ENCODE measurements at places on chromosomes 5 and 9.

GRCh38 chr9:130597228-130597627 is 17.9 kb downstream of the FUBP3 start:
- no peak for DNase-seq

DNA sequence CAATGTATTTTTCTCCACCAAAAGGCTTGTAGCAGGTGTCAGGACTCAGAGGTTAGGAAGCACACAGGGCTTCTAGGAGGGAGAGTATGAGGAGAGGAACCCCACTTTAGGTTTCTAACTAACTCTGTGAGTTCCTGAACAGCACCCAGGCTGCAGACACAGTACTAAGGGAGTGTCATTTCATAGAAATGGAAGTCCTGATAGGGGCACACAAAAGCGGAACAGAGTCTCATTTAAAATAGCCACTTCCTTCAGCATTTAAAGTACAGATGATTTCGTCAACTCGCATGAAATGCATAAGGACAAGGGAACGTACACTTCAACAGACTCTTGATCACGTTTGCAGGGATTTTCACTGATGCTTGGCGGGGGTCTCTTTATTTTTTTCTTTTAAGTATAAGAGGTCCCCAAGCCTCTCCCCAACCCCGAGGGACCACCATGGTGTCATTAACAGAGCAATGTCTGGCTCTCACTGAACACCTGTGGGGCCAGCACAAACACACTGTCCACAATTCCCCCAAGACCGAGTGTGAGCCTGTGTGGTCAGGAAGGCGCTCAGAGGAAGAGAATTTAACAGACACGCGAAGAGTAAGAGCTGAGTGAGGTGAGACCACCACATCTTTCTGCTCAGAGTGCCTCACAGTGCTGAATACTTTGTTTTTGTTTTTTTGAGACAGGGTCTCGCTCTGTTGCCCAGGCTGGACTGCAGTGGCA is 82.3 kb downstream of the SECISBP2 start:
- DNase-seq = no peak

DNA sequence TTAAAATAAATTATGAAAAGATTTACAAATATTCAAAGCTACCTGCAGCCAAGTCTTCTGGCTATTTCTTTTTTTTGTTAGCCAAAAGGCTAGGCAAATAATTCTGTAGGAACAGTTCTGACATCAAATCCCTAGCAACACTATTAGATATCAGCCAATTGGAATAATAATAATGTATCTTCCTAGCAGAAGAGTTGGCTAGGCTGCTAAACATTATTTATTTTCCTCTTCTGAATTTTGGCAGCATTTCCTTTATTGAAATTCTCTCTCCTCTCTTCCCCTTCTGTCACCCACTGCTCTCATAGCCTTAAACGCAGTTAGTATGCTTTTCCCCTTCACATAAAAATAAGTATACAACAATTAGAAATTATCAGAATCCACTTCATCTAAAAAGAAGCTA is 42.6 kb downstream of the ZDHHC21 start:
- no peak for DNase-seq

DNA sequence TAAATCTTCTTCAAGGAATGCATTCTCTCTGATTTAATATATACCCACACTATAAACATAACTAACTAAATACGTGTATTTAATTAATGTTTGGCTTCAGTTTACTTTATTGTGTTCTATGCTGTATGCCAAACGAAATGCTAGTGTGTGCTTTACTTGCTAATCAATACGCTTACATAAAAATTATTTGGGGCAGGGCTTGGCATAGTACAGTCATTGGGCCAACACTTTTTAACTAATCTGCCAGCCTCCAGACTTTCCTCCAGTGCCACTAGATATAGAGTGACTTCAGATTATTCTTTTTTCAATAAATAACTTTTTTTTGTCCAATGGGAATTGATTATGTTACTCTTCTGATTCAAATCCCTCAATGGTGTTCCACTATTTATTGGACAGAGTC is 8.7 kb upstream of the CARNMT1 start:
- no peak for DNase-seq

GRCh38 chr9:106310782-106311181 is 552.2 kb upstream of the ZNF462 start:
- DNase-seq = no peak

GRCh38 chr5:81183811-81184748 is 49.0 kb upstream of the CKMT2 start:
- DNase-seq = no peak

- no peak for DNase-seq
These were observed 608.7 kb downstream of the ISL1 start for GRCh38 chr5:51991940-51992339.

GRCh38 chr9:130490981-130491380 is 46.2 kb downstream of the ASS1 start:
- DNase-seq = no peak

- DNase-seq = no peak
These were observed 28.0 kb downstream of the TBCA start for GRCh38 chr5:77748160-77748559.

Data from CD8-positive, alpha-beta memory T cell (primary cell).